ENCODE measurements at places on chromosomes 4 and X.
A peak's percentile ranks its signal among the peaks of the same experiment; 100 is the strongest.

- no peak for DNase-seq
Measured at GRCh38 chr4:72531768-72532290, 37.2 kb downstream of the ADAMTS3 start.

GRCh38 chrX:133699023-133699728, 283.9 kb upstream of the GPC4 start:
- no peak for DNase-seq

DNA sequence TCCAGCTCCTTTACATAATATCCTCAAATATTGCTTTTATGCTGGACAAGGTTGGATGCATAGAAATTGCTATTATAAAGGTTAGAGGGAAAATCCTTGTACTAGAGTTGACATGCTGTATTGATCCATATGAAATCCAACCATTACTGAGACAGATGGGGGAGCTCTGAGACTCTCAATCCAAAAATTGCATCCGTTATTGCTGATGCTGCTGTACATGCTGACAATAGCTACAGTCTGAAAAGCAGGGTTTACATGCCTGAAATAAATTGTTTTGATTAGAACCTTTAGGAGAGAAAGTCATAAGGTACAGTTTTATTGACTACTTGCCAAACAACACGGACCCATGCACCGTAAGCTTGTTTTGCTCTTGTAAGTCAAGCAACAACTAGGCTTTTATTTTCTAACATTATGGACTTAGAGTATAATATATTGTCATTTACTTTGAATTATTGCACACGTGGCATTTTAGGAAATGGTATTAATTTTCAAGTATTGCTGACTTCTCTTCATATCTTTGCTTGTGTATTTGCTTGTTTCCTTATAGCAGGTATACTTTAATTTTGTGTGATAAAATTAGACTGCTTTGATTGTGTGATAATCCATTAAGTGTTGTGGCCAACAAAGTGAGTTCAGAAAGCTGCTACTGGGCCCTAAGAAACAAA, 1365.2 kb downstream of the STIM2 start:
- DNase-seq = no peak

DNA sequence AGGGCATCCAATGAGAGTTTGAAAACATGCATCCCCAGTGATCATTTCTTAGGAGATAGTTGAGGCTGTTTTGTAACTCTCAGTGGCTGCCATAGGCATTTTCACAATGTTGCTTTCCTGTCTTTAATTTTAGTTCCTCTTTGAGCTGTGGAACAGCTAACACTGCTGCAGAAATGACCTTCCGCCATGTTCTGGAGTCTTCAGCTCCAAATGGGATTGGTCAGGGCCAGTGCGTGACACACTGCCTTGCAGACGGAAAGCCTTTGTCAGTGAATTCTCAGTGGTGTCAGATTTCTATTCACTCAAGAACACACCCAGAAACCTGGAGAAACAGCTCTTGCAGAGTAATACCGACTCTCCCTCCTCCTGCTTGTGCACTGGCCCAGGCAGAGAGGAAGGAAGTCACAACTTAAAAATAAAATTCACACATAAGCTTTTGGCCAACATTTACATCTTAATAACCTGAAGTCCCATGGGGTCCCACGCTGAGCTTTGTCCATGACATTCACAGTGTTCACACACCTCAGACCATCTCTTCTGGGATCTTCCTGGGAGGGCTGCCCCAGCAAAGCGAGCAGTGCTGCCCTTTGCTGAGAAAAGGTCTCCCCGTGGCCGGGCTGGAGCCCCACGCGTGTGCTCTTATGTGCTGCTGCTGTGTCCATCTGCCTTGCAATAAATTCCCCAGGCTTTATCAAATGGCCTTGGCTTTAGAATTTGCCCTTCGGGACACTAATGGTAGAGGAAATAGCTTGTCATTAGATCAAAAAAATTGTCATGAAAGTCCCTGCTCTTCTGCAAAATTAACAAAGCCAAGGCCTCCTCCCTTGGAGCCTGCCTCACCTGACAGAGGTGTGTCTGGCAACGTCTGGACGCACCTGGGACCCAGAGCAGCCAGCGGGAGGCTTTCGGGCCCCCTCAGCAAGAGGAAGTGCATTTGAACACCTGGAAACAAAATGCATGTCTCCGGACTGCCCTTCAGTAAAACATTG, 126.8 kb downstream of the IRF2 start:
- peak; percentile 99 for DNase-seq

GRCh38 chrX:123884809-123885408, 25.1 kb downstream of the XIAP start:
- peak; percentile 45 for DNase-seq

DNA sequence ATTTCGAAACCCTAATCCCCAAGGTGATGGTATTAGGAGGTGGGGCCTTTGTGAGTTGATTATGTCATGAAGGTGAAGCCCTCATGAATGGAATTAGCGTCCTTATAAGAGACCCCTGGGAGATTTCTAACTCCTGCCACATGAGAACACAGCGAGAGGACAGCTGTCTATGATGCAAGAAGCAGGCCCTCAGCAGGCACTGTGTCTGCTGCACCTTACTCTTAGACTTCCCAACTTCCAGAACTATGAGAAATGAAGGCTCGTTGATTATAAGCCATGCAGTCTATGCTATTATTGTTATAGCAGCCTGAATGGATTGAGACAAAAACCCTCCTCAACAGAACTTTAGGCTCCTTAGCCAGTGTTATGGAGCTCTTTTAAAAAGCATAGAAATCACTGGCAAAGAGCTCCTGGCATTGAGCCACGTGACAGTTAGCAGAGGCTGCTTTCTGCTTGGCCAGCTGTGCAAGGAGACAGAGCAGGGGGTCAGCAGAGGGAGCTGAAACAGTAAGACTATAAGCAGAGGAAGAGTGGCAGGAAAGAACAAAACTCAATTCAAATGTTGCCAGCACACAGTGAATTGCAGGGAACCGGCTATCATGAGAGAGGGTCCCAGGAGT, 219.2 kb upstream of the FAT1 start:
- no peak for DNase-seq

GRCh38 chr4:54942721-54943120, 182.7 kb downstream of the KDR start:
- peak; percentile 38 for DNase-seq

DNA sequence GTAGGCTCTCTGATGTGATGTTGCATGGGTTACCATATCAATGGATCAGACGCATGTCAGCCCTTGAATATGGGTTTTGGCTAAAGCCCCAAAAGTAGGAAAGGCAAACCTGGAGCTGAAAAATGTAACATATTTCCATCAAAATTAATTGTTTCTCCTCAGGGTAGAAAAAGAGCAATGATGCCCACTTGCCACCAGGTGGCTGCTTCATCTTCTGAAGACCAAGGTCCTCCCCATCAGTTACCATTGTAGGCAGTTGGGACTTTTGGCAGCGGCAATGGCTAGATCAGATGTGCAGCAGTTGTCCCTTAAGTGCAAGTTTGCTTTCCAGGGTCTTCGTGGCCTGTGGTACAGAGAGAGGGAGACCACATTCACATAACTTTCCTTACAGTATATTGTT, 118.2 kb downstream of the NAF1 start:
- DNase-seq = no peak

DNA sequence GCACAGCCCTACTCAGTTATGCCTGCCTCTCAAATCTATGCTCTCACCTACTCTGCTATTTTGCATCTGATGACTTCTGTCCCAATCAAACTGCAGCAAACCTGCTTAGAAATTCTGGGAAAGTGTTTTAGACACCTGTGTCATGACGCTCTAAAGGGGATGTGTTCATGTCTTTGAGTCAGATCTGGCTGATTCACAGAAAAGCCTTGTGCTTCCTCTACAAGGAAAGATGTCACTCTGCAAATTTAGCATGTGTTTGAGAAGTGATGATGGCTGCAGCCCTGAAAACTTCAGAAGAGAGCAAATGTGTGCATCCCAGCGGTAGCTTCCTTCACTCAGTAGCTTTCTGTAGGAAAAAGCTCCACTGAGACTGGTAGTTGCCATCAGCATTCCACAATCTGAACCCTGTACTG, 235.4 kb downstream of the MGST2 start:
- DNase-seq = no peak

DNA sequence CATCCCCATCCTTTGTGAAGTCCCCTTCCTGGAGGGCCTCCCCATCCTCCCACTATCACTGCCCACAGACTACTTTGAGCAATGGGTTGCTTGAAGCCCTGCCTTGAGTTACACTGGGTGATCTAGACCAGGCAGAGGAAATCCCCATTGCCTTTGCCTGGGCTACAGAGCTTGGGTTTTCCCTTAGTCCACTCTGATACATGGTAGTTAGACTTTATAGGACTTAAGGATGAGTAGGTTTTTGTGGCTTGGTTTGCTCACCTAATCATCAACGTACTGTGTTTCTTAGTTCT, 56.6 kb downstream of the TMEM131L start:
- peak; percentile 67 for DNase-seq

GRCh38 chr4:35912174-35912573, 332.1 kb downstream of the ARAP2 start:
- DNase-seq = no peak

DNA sequence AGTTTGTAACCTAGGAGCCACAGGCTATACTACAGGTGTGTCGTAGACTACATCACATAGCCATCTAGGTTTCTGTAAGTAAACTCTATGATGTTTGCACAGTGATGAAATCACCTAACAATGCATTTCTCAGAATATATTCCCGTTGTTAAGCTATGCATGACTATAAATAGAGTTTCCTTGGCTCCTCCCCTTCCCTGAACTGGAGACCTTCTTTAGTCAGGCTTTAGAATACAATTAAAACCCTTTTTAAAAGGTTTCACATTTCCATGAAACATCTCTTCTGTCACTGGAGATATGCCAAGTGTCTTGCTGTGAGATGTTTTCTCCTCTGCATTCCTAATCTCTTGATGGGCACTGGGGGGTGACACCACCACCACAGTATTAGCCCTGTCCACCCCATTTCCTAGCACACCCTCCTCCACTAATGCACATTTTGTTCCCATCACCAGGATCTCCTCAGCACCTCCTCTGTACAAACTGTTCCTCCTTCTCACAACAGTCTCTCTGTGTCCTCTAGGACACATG, 334.6 kb upstream of the CPEB2 start:
- no peak for DNase-seq

DNA sequence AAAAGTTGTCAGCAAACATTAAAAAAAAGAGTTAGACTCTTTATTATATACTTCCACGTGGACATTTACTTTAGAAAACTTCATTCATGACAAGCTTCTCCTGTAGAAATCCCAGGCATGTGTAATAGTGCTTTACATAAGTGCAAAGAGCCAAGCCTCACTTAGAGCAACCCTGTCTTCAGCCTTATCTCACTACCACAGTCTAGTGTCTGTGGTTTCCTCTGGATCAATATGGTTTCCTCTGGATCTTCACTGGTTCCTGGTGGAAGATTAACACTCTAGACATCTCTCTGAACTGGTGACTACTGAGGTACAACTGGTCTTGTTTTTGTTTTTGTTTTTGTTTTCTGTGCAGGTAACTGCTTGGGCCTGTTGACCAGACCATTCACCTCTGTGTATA, 18.4 kb upstream of the ARMCX5 start:
- no peak for DNase-seq

DNA sequence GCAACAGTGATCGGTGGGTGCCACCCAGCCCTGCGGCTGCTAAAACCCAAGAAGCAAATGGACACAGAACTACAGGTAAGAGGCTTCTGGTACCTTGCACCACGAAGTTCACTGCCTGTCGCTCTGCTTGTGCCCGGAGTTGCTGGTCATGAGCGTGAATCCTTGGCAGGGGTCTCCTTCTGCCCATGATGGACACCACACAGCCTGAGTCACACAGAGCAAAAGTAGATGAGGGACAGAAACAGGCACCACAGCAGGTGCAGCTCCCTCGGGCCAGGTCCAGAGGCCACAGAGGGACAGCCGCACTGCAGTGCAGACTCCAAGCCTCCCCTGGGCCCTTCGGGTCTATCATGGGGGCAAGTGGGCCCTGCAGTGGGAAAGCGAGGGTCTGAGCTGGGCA, 22.4 kb downstream of the NAT8L start:
- DNase-seq = no peak

DNA sequence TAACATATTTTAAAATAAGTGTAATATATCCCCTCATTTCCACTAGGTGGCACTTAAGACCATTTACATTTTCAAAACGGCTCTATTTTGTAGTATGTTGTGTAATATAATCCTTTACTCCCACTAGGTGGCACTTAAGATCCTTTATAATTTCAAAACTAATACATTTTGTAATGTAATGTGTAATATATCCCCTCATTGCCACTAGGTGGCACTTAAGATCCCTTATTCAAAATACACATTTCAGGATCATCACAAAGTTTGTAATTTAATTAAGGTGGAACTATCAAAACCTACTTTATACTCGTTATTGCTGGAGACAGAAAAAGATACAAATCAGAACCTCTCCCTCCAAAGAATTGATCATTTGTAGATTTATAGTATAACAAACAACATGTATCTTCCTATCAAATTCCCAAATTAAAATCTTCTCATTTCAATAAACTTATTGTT, 132.5 kb downstream of the ARHGAP6 start:
- DNase-seq = peak; percentile 53

DNA sequence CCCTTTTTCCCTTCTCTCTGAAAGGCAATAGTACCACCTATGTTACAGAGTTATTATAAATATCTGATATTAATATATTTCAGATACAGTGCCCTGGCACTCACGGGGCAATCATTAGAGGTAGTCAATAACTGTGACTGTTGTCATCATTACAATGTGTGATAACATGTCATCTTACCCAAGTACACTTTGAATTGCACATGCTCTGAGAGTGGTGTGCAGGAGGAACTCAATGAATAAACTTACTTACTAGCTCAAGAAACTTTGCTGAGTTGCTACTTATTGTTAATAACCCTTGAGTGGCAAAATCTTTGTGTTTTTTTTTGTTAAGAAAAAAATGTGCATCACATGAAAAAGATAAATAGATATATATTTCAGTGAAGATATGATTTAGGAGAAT, 275.1 kb upstream of the RASGEF1B start:
- no peak for DNase-seq

GRCh38 chr4:7524064-7524682, 89.4 kb upstream of the PSAPL1 start:
- no peak for DNase-seq

DNA sequence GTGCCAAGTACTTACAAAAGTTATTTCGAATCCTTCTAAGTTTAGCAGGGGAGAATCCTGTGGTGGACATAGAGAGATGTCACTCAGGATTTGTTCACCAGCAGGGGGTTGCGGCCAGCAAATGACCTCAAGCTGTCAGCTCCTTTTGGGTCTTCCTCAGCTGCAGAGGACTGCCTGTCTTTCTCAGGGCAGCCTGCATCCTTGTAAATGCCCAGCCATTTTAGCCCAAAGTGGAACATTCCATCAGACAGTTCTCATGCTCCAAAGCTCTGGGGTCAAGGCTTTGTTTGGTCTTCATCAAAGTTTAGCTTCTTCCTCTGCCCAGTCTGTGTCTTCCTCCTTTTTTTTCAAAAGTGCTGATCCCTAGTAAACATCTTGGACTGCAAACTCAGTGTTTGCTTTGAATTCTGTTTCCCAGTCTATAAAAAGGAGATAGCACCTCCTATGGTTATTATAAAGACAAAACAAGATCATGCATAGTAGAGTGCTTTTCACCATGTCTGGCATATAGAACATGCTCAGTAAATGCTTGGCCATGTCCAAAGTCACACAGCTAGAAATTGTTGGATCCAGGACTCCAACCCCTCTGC, 156.4 kb upstream of the GATB start:
- no peak for DNase-seq

Measured in CD14-positive monocyte (primary cell).